ENCODE measurements at places on chromosomes 12 and 14.

DNA sequence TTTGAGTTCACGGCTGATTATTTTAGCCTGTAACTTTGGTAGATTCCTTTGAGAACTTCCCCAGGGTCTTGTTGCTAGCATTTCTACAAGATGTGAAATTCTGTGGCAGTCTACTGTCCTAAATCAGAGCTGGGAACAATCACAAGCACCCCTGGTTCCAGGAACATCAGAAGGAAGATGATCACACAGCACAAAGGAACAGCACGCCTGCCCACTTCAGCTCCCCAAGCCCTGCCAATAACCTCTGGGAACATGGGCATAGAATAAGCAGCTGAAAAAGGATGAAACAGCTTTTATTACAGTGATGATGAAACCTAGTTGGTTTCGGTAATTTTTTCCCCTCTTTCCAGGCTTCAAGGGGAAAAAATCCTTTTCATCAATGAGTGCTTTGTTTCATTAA lies 12.3 kb downstream of the GPR19 start:
- DNase-seq = no peak

DNA sequence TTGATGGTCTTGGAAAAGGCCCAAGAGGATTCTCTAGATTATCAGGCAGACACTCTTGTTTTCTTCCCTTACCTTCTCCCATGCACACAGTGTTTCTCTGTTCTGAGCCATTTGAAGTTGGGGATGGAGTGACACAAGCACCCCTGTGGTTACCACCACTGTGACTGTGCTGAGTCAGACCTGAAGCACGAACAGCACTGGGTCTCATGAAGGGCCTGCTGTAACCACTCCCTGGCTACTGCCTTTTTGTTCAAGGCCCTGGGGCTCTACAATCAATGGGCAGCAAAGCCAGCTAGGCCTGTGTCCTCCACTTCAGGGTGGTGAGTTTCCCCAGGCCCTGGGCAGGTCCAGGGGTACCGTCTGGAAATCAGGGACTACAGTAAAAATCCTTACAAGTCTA lies 65.5 kb downstream of the TSPAN8 start:
- DNase-seq = no peak

GRCh38 chr14:68168460-68169109 lies 349.0 kb downstream of the RAD51B start:
- DNase-seq = peak; percentile 37

- DNase-seq = no peak
Measured at GRCh38 chr12:117836476-117836875, 132.3 kb downstream of the KSR2 start.

GRCh38 chr12:65125247-65125646 lies 4.1 kb upstream of the WIF1 start:
- DNase-seq = no peak

DNA sequence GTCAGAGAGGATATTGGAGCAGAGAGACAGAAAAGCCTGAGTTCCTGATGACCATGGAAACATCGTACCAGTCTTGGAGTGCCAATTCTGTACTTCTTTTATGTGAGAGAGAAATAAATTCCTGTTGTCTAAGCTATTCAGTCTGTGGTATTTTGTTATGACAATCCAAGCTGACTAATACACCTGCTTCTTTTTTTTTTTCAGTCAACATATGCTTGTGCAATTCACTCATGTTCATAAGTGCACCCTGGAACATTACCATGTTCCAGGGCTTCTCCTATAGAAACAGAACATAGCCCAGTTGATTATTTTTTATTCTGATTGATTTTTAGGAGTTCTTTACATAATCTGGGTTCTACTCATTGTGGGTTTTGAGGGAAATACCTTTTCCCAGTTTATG lies 1.7 kb upstream of the CHPT1 start:
- DNase-seq = no peak

DNA sequence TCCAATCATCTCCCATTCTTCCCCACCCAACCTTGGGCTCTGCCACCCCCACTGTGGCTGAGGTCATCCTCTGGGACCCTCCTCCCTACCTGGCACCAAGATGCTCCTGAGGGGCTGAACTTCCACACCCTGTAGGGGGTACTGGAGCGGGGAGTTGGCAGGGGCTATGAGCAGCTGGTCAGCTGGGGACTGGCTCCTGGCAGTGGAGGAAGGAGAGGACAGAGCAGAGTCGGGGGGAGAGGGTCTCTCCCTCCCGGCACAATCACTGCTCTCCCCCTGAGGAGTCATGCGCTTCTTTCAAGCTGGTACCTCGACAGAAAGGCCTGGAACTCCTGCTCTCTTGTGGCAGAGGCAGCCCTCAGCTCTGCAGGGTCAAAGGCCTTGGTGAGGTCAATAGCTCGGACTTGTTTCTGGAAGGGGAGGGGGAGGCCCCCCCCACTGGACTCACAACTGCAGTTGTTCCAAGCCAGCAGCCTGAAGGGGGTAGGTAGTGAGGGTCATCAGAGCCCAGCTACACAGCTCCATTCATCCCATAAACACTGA lies 2.0 kb downstream of the B4GALNT1 start:
- no peak for DNase-seq

DNA sequence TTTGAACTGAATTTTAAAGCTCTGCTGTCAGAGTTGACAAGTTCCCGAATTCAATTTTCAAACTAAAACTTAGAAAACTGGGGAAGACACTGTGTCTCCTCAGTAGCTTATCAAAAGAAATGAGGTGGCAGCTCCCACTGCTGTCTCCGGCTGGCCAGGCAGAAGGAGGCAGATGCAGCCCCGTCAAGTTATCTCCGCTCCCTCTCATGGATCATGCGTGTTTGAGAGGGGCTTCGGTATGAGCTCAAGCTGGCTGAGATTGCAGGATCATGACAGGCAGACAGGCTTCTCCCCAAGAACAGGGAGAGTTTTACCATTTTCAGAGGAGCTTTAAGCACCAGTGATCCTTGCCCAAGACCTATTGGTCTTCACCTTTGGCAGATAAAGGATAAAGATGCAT lies 88.8 kb downstream of the NEDD1 start:
- no peak for DNase-seq

- no peak for DNase-seq
Measured at GRCh38 chr14:93068711-93069110, 47.0 kb downstream of the ITPK1 start.

DNA sequence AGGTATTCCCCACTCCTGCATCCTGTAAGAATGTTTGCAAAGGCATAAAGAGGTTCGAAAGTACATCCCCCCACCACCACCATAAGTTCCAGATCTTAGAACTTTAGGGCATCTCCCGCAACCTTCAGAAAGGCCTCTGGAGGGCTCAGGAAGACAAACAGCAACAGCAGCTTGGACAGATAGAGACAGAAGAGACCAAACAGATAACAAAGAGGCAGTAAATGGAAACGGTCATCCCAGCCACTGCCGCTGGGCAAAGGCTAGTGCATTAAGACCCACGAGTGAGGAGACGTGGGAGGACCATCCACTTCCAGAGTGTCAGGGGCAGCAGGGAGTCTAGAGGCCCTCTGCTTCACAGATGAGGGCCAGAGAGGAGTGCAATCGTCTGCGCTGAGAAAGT lies 124.3 kb downstream of the CRACR2A start:
- no peak for DNase-seq

- no peak for DNase-seq
Measured at GRCh38 chr14:100018054-100018453, 47.2 kb upstream of the EVL start.

GRCh38 chr12:32089586-32089985 lies 17.1 kb upstream of the BICD1 start:
- DNase-seq = no peak
